Stimulated activated CD4-positive, alpha-beta T cell treated with anti-CD3 and anti-CD28 coated beads, TNF-alpha, amount 100 ng/mL, for 48 hours (primary cell): ENCODE measurements at places on chromosomes 6 and 20.

GRCh38 chr20:62088258-62089127 is 22.8 kb upstream of the TAF4 start:
- no peak for DNase-seq

DNA sequence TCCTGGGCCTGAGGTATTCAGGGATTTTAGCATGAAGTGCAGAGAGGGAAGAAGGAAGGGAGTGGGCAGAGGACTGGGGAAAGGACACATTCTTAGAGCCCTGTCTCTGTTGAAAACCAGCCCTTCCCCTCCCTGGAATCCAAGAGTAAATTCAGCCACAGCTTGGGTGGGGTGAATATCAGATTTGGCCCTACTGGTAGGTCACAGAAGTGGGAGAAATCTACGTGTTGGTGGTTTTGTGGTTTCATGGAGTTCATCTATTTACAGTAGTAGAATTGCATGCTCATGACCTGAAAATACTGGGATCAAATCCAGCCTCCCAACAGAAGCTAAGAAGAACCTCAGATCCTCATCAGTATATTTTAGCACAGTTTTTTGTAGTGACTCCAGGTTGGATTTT is 404.4 kb downstream of the BMP2 start:
- no peak for DNase-seq

DNA sequence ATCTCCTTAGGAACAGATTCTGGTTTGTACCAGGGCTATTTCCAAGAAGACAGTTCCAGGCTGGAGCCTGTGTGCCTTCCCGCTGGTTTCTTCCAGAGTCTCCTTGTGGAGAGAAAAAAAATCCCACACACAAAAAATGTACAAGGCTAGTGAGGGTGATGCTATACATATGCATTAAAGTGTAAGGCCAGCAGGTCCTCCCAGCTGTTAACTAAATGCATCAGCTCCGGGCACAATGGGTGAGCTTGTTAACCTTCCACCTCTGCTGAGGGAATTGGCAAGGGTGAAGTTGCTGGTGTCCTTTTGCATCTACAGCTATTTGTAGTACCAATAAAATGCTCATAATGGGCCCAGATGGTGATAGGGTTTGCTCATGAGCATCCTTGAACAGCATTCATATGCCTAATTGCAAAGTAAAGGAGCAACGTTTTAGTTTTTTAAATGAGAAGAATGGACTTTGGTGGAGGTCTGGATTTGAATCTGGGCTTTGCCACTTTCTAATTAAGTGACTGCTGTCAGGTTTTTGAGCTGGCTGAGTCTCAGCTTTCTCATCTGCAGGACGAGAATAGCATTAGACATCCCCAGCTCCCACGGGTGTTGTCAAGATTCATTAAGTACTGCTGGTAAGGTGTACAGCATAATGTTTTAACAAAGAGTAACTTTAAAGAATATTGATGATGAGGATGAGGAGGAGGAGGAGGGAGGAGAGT is 361.8 kb downstream of the QKI start:
- DNase-seq, result no peak

DNA sequence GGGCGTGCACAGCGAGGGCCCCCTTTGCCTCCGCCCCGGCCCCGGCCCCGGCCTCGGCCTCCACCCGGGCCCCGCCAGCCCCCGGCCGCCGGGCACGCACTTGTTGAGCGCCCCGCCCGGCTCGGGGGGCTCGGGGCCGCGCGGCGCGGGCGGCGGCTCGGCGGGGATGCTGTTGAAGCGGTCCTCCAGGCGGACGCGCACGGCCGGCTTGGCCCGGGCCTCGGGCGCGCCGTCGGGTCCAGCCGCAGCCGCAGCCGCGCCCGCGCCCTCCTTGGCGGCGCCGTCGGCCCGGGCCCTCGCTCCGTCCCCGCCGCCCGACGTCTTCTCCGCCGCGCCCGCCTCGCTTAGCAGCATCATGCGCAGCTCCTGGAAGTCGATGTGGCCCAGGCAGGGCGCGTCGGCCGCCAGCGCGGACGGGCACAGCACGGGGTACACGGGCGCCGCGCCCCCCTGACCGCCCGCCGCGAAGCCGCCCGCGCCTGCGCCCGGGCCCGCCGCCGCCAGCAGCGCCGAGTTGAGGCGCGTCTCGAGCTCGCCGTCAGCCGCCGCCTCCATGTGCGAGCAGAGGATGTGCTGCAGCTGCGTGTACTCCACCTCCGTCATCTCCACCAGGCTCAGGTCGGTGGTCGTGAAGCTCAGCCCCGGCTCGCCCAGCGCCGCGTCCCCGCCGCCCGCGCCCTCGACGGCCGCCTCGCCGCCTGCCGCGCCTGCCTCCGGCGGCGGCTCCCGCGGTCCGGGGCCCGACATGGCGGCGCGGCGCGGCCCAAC is 514 bp downstream of the TCFL5 start:
- no peak for DNase-seq

- DNase-seq, result no peak
Measured at GRCh38 chr6:24307881-24308280, 50.0 kb downstream of the DCDC2 start.
